ENCODE measurements at places on chromosomes 13 and 19. TPM values are rescaled to one million over a fixed set of nuclear protein-coding genes. Genes with fewer than 3 reads are reported as not detected.

The LRRC25 gene
- not detected for total RNA-seq

- no peak within 1 kb of the TSS for H3K27ac ChIP-seq
- DNase-seq, result no peak
These were observed at the start of gene SYCN for GRCh38 chr19:39203372-39204341. SYCN (minus strand) TSS chr19:39204263; CDS start chr19:39204254, 9 bp downstream.

- H3K27ac ChIP-seq, result no peak overlapping the region
- H3K4me1 ChIP-seq, result no peaks in the 10 kb centered on the region
- no peaks in the 10 kb centered on the region for H3K27me3 ChIP-seq
- H3K4me3 ChIP-seq, result no peak overlapping the region
- DNase-seq, result peak; percentile 50
- 0 out of 2 replicates have a peak, but pooled peaks cover 6% of the 10 kb centered on the region for H3K36me3 ChIP-seq
These were observed 9.7 kb upstream of the USE1 start for GRCh38 chr19:17205237-17206140.

GRCh38 chr19:5123646-5124045 is 154.7 kb downstream of the KDM4B start:
- no peak for DNase-seq
- no peak overlapping the region for H3K27ac ChIP-seq
- no peak overlapping the region for H3K4me3 ChIP-seq

GRCh38 chr13:22061371-22061805 is 390.5 kb downstream of the FGF9 start:
- no peaks in the 10 kb centered on the region for H3K4me1 ChIP-seq
- no peak overlapping the region for H3K27ac ChIP-seq
- H3K36me3 ChIP-seq, result no peaks in the 10 kb centered on the region
- DNase-seq, result no peak
- no peak overlapping the region for H3K4me3 ChIP-seq

- no peak for DNase-seq
- H3K27me3 ChIP-seq, result 0 out of 2 replicates have a peak, but pooled peaks cover 6% of the 10 kb centered on the region
- no peak overlapping the region for H3K27ac ChIP-seq
- no peaks in the 10 kb centered on the region for H3K4me1 ChIP-seq
- no peak overlapping the region for H3K4me3 ChIP-seq
These were observed 920.0 kb downstream of the UQCRFS1 start for GRCh38 chr19:28292822-28293500.

GRCh38 chr19:31943191-31943661 is 402.2 kb upstream of the ZNF507 start:
- H3K36me3 ChIP-seq, result no peaks in the 10 kb centered on the region
- H3K27ac ChIP-seq, result no peak overlapping the region
- H3K27me3 ChIP-seq, result peaks cover 39% of the 10 kb centered on the region
- no peak overlapping the region for H3K4me3 ChIP-seq

- peaks cover 21% of the 10 kb centered on the region for H3K27me3 ChIP-seq
- H3K36me3 ChIP-seq, result no peaks in the 10 kb centered on the region
- no peak overlapping the region for H3K27ac ChIP-seq
- H3K4me1 ChIP-seq, result no peaks in the 10 kb centered on the region
- no peak for DNase-seq
- no peak overlapping the region for H3K4me3 ChIP-seq
These were observed 98.2 kb upstream of the C1QTNF9B start for GRCh38 chr13:23995283-23996073.

The FOXA3 gene
- not detected for total RNA-seq

The MAP4K1 gene
- total RNA-seq, result 6.8 TPM

- H3K27me3 ChIP-seq, result peaks cover 24% of the 10 kb centered on the region
- H3K4me3 ChIP-seq, result no peak overlapping the region
- no peaks in the 10 kb centered on the region for H3K36me3 ChIP-seq
- no peak for DNase-seq
- no peak overlapping the region for H3K27ac ChIP-seq
- no peaks in the 10 kb centered on the region for H3K4me1 ChIP-seq
These were observed 11.0 kb upstream of the ZNF766 start for GRCh38 chr19:52258426-52258825.

DNA sequence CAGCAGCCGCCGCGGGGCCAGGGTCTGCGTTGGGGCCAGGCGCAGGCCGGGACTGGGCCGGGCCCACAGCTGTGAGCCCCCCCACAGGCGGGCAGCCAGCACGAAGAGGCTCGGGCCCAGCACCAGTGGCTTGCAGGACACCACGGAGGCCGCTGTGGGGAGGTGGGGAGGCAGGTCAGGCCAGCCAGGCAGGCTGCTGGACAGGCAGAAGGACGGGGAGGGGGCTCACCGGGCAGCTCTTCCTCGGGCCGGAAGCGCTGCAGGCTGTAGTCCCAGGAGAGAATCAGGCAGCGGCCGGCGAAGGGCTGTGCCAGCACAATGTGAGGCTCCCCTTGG is 8.3 kb downstream of the LGI4 start:
- H3K27ac ChIP-seq, result no peak overlapping the region
- DNase-seq, result no peak
- H3K4me1 ChIP-seq, result peaks cover 46% of the 10 kb centered on the region
- H3K27me3 ChIP-seq, result no peaks in the 10 kb centered on the region
- no peak overlapping the region for H3K4me3 ChIP-seq

DNA sequence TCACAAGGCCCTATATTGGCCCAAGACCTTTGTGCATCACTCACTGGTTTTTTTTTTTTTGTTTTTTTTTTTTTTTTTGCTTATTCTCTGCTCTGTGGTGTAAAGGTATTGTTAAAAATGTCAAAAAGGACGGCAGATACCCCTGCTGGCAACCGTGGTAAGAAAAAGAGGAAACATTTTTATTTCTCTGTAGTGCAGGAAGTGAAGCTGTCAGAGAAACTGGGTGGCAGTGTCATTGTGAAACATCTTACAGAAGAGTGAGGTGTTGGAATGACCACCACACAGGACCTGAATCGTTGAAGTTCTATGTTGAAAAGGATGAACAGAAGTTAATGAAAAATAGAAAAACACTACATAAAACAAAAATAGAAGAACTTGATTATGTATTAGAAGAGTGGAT is 346.4 kb downstream of the FGF9 start:
- no peak overlapping the region for H3K4me3 ChIP-seq
- DNase-seq, result no peak
- H3K4me1 ChIP-seq, result no peaks in the 10 kb centered on the region
- H3K36me3 ChIP-seq, result no peaks in the 10 kb centered on the region

- H3K36me3 ChIP-seq, result no peaks in the 10 kb centered on the region
- no peak for DNase-seq
- H3K27me3 ChIP-seq, result no peaks in the 10 kb centered on the region
- H3K4me3 ChIP-seq, result no peak overlapping the region
These were observed 100.0 kb downstream of the RNF17 start for GRCh38 chr13:24863748-24864540.

- H3K27me3 ChIP-seq, result no peaks in the 10 kb centered on the region
- H3K27ac ChIP-seq, result peak overlapping the region; percentile 58
- H3K36me3 ChIP-seq, result peaks cover 16% of the 10 kb centered on the region
- peaks cover 41% of the 10 kb centered on the region for H3K4me1 ChIP-seq
- no peak overlapping the region for H3K4me3 ChIP-seq
- DNase-seq, result peak; percentile 65
These were observed 14.4 kb downstream of the CAPN12 start for GRCh38 chr19:38729653-38730469.

The SLC10A2 gene
- total RNA-seq, result not detected

The KLK13 gene
- not detected for total RNA-seq

The LILRA2 gene
- total RNA-seq, result not detected

- H3K4me1 ChIP-seq, result peaks cover 50% of the 10 kb centered on the region
- H3K36me3 ChIP-seq, result 0 out of 2 replicates have a peak, but pooled peaks cover 3% of the 10 kb centered on the region
- H3K27ac ChIP-seq, result peak overlapping the region; percentile 98
- peak overlapping the region; percentile 2 for H3K4me3 ChIP-seq
These were observed 21.0 kb upstream of the GDF15 start for GRCh38 chr19:18364826-18365528.

DNA sequence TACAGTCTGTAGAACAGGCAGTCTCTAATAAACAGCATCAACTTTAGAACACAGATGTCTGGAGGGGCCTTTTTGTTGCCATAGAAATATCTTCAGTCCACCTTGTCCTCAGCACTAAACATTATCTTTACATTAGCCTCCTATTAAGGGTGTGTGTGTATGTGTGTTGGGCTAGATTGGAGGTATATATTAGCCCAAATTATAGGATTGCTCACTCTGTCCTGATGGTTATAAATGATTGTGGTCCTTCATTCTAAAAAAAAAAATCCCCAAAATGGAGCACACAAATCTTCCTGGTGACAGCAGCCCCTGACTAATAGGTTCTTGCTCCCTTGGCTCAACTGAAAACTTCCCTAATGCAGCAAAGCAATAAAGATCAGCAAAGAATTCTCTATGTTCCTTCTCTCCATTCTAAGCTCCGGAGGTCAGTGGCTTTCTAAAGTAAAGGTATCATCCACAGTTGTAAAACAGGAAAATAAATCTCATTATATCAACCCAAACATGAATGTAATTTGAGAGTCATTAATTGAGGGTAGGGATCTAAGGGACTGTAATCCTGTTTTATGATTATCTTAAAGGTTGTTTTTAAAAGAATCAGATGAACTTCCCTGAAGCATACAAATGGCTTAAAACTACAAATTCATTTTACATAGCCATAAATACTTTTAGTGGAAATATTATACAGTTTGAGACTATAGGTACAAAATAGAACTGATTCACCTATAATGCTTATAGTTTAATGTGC is 232.7 kb downstream of the KLF12 start:
- no peaks in the 10 kb centered on the region for H3K36me3 ChIP-seq
- no peaks in the 10 kb centered on the region for H3K27me3 ChIP-seq
- no peaks in the 10 kb centered on the region for H3K4me1 ChIP-seq
- no peak for DNase-seq

GRCh38 chr13:110103534-110103933 is 203.4 kb downstream of the COL4A1 start:
- H3K27me3 ChIP-seq, result no peaks in the 10 kb centered on the region
- no peaks in the 10 kb centered on the region for H3K36me3 ChIP-seq
- no peak for DNase-seq

The GZMM gene
- 0.88 TPM for total RNA-seq

The ZNF66 gene
- total RNA-seq, result 4.9 TPM

- H3K27me3 ChIP-seq, result no peaks in the 10 kb centered on the region
- peaks cover 29% of the 10 kb centered on the region for H3K4me1 ChIP-seq
- H3K36me3 ChIP-seq, result no peaks in the 10 kb centered on the region
These were observed 4.2 kb upstream of the SPACA6 start for GRCh38 chr19:51688671-51689571.

The DENND1C gene
- total RNA-seq, result not detected

DNA sequence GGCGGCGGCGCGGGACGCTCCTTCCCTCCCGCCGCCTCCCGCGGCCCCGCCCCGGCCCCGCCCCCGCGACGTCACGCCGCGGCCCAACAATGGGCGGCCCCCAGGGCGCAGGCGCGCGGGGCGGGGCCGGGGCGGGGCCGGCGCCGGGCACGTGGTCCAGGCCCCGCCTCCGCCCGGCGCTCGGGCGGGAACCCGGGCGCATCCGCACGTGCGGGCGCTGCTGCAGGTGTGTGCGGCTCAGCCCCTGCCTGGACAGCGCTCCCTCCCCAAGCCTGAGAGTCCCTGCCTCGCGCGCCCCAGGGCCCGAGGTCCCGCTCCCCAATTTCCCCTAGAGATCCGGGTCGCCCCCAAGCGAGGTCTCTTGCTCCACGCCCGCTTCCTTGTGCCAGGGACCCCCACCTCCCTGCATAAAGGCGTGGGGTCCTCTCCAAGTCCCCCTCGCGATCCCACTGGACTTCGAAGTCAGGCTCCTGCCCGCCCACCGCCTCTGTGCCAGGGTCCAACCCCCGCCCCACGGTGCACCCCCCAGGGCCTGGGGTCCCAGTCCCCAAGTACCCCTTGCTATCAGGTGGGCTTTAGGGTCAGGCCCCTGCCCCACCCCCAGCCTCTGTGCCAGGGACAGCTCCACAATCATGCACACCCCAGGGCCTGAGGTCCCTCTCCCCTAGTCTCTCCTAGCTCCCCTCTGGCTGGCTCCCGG is at the start of gene MEX3D:
Gene MEX3D (minus strand): TSS at position 6 of the 700 bp plus-strand sequence. CDS start 267 bp downstream, outside the sequence.
- H3K4me3 ChIP-seq, result peak within 1 kb of the TSS; percentile 55
- H3K27me3 ChIP-seq, result no peaks in the 10 kb centered on the region
- H3K27ac ChIP-seq, result no peak within 1 kb of the TSS
- DNase-seq, result peak; percentile 73
- H3K36me3 ChIP-seq, result no peaks in the 10 kb centered on the region

The PSG2 gene
- total RNA-seq, result not detected

The ZNF223 gene
- 4.2 TPM for total RNA-seq

The SLC17A7 gene
- 0.68 TPM for total RNA-seq

- H3K36me3 ChIP-seq, result peaks cover 50% of the 10 kb centered on the region
- peaks cover 17% of the 10 kb centered on the region for H3K4me1 ChIP-seq
- DNase-seq, result no peak
- H3K27me3 ChIP-seq, result no peaks in the 10 kb centered on the region
- no peak overlapping the region for H3K27ac ChIP-seq
These were observed 24.5 kb downstream of the MBNL2 start for GRCh38 chr13:97246596-97247158.

GRCh38 chr13:106490569-106491321 is 44.7 kb downstream of the EFNB2 start:
- H3K27me3 ChIP-seq, result no peaks in the 10 kb centered on the region
- no peak for DNase-seq
- H3K36me3 ChIP-seq, result peaks cover 29% of the 10 kb centered on the region
- H3K4me1 ChIP-seq, result no peaks in the 10 kb centered on the region
- no peak overlapping the region for H3K4me3 ChIP-seq

The NEK5 gene
- not detected for total RNA-seq

DNA sequence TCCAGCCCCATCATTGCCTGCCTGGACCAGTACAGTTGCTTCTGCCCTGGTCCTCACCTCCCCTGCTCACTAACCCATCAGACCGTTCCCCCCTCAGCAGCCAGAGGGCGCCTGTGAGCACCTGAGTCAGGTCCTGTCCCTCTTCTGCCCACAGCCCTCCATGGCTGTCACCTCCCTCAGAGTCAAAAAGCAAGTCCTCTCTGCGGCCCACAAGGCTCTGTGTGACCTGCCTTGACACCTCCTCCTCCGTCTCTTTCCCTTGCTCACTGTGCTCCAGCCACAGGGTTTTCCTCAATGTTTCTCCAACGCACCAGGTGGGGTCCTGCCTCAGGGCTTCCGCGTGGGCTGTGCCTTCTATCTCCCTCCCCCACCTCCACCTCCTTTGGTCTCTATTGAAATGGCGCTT is 29.4 kb upstream of the PTPRS start:
- no peaks in the 10 kb centered on the region for H3K4me1 ChIP-seq
- DNase-seq, result peak; percentile 35
- 0 out of 2 replicates have a peak, but pooled peaks cover 6% of the 10 kb centered on the region for H3K27me3 ChIP-seq
- H3K27ac ChIP-seq, result no peak overlapping the region
- no peak overlapping the region for H3K4me3 ChIP-seq

DNA sequence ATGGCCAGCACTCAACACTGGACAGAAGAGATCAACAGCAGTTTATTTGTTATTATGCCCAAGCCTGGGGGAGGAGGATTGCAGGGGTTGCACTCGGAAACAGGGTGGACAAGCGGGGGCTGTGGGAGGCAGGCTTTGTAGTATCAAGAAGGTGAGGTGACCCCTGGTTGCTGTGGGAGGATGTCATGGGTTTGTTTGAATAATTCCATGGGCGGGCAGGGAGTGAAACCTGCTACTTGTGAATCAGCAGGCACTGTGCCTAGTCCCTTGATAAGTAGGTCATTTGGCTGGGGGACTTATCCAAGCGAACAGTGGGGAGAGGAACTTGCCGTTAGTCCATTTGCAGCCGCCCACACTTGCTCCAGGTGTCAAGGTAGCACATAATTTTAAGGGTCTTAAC is 84.4 kb upstream of the KCTD15 start:
- no peak overlapping the region for H3K4me3 ChIP-seq
- no peaks in the 10 kb centered on the region for H3K36me3 ChIP-seq
- H3K4me1 ChIP-seq, result no peaks in the 10 kb centered on the region
- peaks cover 69% of the 10 kb centered on the region for H3K27me3 ChIP-seq
